Non-pigmented ciliary epithelial cell (primary cell): ENCODE measurements at places on chromosomes 11 and 22.

DNA sequence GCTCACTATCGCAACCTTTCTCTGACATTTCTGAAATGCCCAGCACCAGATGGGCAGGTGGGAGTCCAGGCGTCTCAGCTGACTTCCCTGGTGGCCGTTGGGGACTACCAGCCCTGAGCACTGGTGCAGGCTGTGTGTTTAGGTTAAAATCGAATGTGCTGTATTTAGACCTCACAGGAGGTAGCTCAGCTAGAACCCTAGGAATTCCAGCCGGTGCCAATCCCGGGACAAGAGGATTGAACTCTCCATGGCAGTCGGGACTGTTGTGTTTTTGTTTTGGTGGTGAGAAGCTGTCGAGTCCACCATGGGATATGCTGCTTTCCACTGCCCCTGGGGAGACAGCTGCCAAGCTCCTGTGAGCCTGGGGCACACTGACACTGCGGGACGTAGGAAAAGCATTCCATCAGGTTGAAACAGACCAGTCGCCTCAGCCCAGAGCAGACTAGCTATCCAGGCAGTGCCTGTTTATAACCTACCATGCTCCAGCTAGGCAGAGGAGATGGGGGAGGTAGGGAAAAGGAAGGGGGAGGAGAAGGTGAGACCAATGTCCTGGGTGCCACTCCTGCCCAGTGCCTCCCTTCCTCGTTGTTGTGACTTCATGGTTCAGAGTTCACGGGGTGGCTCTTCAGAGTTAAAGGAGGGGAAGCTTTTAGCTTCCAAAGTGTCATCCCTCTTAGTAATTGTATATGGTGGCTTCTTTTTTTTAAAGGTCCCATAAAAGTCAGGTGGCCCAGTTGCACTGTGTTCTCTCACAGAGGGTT lies 53.0 kb downstream of the MICAL2 start:
- no peak for DNase-seq

DNA sequence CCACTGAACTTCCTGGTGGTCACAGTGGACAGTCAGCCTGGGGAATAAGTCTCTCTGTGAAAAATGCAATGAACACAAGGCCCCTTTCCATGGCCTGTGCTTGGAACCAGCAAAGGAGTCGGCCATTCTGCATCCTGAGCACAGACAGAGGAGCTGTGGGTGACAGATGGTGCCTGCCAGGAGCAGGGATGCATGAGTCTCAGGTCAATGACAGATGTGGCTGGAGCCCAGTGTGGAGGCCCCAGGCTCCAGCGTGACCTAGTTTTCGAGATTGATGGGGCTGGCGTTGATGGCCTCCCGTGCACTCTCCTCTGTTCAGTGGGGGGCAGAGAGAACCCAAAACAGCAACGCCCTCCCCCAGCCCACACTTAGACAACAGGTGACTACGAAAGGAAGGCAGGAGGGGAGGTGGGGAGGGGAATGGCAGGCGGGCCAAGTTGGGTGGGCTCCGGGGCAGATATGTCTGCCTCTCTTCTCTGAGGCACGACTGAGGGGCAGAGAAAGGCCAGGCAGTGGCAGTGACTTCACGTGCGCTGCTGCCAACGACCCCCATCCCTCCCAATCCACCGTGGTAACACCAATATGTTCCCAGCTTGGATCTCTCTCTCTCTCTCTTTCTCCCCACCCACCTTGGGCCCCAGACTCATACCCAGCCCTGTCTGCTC lies 34.4 kb upstream of the CD5 start:
- DNase-seq = no peak

DNA sequence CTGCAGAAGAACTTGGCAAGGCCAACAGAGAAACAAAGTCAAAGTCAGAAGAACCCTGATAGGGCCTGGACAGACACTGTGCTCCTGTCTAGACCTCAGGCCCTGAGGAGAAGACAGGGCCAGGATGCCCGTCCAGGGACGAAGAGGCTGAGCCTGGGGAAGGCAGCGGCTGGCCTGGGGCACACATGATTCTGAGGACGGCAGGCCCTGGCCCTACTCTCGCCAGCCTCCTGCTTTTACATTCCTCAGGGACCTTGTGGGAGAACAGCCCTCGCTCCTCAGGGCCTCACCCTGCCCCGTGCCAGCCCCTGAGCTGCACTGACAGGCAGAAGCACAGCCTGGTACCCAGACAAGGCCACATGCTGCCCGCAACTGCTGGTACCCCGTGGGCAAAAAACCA lies 43.6 kb upstream of the TTLL12 start:
- no peak for DNase-seq

DNA sequence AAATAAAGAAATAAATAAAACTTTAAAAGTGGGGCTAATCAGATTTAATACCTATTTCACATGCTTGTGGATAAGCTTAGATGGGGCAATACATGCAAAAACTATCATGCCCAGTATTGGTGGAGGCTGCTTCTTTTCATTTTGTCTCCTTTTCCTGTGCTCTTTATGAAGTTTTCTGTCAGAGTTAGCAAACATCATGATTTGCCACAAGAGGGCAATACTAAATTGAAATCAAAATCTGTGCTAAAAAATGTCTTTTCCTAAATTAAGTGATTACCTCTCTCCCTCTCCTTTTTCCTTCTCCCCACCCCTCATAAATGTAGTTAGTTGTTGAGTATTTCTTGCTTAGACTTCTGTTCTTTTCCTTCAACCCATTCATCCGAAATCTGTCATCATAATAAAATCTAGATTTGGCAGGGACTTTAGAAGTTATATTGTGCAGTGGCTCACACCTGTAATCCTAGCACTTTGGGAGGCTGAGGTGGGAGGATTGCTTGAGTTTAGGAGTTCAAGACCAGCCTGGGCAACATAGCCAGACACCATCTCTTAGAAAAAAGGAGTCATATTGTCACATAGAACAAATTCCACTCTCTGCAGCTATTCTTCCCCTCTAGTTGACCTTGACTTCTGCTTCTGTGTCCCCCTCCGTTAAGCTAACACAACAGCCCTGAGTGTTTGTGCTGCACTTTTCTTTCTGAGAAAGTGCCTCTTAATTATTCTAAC lies 4.7 kb upstream of the ARHGAP42 start:
- DNase-seq = no peak

DNA sequence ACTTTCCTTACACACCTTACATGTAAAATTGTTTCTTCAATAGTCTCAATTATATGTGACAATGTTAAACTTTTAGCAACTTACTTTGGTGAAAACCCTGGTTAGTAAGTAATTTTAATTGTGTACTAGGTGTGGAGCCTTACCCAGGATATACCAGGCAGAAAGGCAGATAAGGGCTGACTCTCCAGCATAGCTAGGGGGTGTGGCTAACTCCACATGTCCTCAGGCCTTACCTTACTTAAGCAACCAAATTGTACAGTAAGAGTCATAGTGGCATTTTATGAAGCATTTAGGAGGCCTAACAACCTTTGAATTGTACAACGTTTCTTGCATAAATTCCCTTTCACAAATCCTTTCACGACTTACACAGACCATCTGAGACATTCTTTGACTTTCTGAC lies 118.2 kb upstream of the OR9Q1 start:
- no peak for DNase-seq

GRCh38 chr11:130415731-130416529 lies 12.5 kb downstream of the ADAMTS8 start:
- DNase-seq = no peak

GRCh38 chr11:13183094-13183825 lies 94.3 kb upstream of the BMAL1 start:
- DNase-seq = no peak

DNA sequence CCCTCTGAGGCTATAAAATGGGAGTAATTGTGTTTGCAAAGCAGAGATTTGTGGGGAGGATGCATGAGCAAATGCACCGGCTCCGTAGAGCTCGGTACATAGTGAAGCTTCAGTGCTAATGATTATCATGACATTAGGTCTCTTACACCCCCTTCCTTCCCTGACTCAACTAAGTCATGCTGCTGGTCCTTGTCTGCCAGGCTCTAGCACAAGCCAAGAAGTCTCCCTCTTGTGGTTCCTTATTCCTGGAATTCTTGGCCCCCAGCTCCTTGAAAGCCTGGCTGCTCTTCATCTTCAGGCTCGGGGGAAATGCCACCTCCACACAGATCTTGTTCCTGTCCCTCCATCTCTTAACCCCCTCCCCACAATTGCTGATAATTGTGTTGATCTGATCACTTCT lies 45.7 kb upstream of the SYT13 start:
- no peak for DNase-seq

GRCh38 chr11:113951537-113951936 lies 23.4 kb upstream of the HTR3A start:
- DNase-seq = no peak

GRCh38 chr11:110962921-110963320 lies 250.7 kb upstream of the ARHGAP20 start:
- no peak for DNase-seq
